ENCODE measurements at places on chromosomes 1 and 21.

DNA sequence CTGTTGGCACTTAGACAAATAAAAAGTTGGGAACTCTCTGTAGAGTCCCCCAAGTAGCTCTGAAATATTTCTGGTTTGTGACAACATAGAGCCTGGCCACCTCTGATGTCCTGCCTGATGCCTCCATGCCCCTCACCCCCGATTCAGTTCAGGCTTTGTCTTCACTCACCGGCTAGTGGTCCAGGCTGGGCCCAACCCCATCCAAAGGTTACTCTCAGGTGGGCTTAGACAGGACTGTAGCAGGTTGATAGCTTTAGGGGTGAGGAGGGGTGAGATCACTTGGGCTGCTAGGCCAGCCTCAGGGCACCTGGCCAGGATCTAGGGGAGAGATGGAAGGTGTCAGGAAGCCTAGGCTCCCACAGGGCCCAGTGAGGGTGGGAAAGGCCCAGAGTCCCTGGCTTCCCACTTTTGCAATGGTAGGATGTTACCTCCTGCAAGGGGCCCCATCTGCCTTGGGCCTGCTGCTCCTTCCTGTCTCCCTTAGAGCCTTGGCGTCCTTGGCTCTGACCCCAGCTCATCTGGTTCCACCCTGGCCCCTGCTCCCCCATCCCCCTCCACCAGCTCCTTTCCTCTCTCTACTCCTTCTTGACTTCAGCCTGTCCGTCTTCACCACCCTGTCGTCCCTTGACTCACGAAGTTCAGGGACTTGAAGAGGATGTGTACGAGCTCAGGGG lies 6.7 kb downstream of the EPS8L3 start:
- no peak for DNase-seq

GRCh38 chr1:225822655-225823403 lies 12.9 kb downstream of the EPHX1 start:
- no peak for DNase-seq

GRCh38 chr1:223011505-223011856 lies 131.6 kb downstream of the TLR5 start:
- DNase-seq = no peak

DNA sequence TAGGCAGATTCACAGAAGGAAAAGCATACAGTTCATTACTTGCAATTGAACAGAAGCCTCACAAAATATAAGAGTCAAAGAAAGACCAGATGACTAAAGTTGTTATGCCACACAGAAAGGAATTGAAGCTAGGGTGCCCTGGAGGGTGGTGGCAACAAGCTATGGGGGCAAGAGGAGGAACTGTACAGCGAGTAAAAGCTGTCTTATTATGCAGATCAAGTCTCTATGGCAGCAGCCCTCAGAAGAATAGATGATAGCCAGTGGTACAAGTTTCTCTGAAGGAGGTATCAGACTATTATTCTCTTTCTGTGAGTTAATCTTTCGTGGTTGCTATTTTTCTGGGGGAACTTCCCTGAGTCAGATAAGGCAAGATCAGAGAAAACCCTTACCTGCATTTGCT lies 72.2 kb downstream of the C21orf91 start:
- no peak for DNase-seq

DNA sequence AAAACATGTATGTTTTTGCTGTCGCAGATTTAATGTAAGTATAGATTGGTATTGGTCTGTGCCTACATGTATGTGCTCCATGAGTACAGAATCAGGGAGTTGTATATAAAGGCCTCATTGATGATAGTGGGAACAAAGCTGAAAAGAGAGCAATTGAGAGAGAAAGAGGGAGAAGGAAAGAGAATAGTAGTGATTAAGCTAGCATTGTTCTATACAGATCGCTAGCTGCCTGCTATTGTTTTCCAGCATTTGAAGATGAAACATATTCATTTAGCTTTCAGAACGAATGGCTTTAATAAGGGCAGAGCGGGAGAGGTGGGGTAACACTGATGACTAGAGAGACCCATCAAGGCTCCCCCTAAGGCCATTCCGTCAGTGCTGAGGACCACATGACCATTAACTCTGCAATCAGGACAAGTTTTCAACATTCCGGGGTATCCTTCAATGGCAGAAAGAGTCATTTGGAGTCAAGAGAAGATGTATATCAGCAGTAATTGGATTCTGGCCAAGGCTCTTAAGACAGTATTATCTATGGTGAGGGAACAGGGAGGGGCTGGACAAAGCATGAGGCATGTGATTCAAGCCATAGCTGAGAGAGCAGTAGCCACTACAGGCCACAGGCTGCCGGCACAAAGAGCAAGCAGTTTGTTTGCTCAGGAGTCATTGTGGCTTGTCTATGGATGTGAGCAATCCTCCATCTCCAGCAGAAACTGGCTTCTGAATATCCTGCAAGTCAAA lies 176.5 kb downstream of the PBX1 start:
- DNase-seq = no peak

GRCh38 chr21:44458971-44459711 lies 3.8 kb downstream of the LRRC3 start:
- DNase-seq = no peak

- DNase-seq = no peak
Measured at GRCh38 chr1:160519642-160520435, 3.2 kb downstream of the SLAMF6 start.

- DNase-seq = no peak
Measured at GRCh38 chr1:65193129-65193695, 45.2 kb downstream of the AK4 start.

- no peak for DNase-seq
Measured at GRCh38 chr1:224859651-224860050, 69.8 kb upstream of the DNAH14 start.

DNA sequence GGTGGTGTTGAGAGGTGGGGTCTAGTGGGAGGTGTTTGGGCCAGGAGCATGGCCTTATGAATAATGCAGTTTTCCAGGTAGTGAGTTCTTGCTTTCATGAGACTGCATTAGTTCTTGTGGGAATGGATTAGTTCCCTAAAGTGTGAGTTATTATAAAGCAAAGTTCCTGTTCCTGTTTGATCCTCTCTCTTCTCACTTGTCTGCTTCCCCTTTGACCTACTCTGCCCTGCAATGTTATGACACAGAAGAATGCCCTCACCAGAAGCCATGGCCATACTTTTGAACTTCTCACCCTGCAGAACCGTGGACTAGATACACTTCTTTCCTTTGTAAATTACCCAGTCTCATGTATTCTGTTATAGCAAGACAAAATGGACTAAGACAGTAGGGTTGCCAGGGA lies 53.6 kb downstream of the MAP3K7CL start:
- no peak for DNase-seq

DNA sequence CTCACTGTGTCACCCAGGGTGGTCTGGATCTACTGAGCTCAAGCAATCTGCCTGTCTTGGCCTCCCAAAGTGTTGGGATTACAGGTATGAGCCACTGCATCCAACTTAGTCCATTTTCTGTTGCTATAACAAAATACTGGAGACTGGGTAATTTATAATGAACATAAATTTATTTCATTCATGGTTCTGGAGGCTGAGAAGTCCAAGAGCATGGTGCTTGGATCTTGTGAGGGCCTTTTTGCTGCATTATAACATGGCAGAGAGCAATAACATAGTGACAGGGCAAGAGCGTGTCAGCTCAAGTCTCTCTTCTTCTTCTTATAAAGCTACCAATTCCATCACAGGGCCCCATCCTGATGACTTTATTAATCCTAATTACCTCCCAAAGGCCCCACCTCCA lies 3.6 kb upstream of the KIF2C start:
- no peak for DNase-seq

DNA sequence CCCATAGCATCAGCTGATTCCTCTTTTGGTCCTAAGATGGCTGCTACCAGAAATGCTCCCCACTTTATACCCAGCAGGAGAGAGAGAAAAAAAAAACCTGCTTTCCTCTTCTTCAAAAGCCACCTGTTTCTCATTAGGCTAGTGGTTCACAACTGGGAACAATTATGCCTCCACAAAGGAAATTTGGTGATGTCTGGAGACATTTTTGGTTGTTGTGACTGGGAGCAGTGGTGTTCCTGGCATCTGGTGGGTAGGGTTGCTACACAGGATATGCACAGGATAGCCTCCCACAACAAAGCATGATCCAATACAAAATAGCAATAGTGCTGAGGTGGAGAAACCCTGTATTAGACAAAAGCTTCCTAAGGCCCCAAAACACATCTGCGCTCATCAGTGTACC lies 38.5 kb upstream of the SGIP1 start:
- DNase-seq = no peak

DNA sequence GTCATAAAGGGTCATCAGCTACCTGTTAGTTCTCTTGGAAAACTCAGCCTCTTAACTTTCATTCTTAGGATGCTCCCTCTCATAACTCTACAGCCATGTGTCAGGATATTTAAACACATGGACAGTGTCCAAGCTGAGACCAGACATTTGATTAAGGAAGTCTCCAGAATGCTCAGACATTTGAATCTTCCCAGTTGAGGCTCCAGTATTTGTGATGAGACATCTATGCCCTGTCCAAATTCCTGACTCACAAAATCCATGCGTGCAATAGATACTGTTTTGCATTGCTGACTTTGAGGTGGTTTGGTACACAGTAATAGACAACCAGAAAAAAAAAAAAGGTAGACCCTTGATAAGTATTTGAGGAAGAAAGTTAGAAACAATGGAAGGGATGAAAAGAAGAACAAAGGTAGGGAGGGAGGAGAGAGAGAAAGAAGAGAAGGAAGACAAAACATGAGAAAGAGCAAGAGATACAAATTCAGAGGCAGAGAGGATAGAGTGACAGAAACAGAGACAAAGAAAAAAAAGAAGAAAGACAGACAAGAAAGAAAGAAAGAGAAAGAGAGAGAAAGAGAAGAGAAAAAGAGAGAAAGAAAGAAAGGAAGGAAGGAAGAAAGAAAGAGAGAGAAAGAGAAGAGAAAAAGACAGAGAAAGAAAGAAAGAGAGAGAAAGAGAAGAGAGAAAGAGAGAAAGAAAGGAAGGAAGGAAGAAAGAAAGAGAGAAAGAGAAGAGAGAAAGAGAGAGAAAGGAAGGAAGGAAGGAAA lies 275.5 kb upstream of the PRMT6 start:
- no peak for DNase-seq

DNA sequence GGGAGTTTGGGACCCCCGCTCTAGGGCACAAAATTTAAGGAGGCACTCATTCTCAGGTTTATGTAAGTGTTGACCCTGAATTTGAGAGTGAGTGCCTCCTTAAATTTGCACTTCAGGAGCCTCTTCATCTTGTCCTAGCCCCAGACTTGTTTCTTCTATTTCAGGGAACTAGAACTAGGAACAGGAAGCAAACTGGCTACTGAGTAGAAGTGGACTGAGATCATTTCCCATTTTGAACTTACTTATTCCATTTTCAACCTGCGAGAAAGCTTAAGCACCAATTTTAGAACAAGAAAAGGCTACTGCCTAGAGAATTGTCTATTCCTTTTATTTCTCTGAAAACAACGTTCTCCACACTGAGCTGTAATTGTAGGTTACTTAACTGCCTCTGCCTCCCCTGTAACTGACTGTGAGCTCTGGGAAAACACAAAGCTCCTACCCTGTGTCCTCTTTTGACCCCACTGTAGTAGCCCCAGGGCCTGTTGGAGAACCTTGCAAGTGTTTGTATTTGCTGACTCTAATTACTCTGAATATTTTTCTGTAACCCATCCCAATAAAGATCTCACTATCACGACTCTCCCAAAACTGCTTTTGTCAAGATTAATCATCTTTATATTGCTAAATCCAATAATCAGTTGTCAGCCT lies 2.5 kb downstream of the PPT1 start:
- no peak for DNase-seq

GRCh38 chr1:94768036-94768435 lies 52.1 kb upstream of the SLC44A3 start:
- no peak for DNase-seq

DNA sequence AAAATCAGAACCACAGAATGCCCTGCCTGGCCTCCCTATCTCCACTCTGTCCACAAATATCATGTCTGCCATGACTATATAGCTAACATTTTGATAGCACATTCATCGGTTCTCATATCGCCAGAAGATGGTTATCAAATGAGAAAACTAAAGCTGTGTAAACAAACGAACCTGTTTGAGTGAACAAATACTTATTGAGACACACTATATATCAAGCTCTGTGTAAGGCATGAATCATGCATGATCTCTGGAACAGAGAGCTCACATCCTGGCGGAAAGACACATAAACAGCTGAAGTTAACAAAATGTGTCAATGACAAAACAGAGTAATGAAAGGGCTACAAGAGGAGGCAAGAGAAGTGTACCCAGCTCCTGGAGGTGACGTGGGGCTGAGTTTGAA lies 13.1 kb downstream of the KCND3 start:
- no peak for DNase-seq

- no peak for DNase-seq
Measured at GRCh38 chr1:27427329-27427728, 34.9 kb downstream of the GPR3 start.

DNA sequence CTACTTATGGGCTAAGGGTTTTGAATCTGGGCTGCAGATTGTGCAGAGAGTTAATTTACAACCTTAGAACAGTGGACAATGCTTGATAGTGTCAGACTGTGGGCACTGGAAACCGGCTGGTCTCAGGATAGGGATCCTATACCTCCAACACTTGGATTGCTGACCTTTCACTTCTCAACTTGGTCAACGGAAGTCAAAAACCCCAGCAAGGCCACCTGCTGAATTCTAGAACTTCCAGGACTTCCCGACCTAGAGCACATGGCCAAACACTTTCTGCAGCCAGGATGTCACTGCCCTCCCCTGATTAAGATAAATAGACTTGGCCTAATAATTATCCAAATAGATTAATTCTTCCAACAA lies 336 bp upstream of the DENND2D start:
- no peak for DNase-seq

DNA sequence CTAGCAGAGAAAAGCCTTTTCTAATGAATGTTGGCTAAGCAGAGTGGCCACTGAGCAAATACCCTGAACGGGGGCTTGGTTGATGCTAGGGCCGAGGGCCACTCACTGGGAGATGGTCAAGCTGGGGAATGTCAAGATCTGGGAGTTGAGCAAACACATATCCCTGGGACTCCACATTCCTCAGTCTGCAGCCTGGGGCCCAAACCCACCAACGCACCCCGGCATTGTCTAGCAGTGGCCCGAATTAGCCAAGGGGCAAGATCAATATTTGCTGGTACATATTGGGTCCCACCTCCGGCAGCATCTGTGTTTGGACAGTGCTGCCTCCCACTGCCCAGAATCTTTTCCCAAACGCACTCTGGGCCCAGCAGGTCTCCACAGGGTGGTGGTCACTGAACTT lies 144.1 kb downstream of the TRABD2B start:
- no peak for DNase-seq

- DNase-seq = no peak
Measured at GRCh38 chr1:114384922-114385321, 126.1 kb downstream of the TRIM33 start.

- no peak for DNase-seq
Measured at GRCh38 chr1:11590395-11590794, 63.8 kb downstream of the FBXO2 start.

DNA sequence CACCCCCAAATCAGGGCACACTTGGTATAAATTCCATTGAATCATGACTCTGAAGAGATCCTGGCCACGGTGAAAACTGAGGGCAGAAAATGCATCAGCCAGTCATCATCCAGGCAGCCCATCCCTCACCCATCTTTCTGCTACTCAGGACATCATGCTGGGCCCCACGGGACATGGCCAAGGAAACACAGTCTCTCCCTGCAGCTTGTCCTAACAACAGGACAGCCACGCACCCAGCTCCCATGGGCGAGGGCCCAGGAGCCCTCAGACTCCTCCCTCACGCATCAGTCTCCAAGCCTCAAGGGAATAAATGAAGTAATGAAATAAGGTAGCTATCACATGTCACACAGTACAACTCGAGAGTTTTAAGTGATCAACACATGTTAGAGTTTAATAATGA lies 37.8 kb downstream of the ELK4 start:
- DNase-seq = no peak

- peak; percentile 50 for DNase-seq
Measured at GRCh38 chr1:235329139-235329902, 951 bp downstream of the GGPS1 start.

GRCh38 chr1:53643881-53644390 lies 95.0 kb downstream of the GLIS1 start:
- DNase-seq = no peak
